ENCODE measurements at places on chromosomes 2 and 18.

- DNase-seq = peak; percentile 2
Measured at GRCh38 chr2:2057125-2057721, 273.9 kb downstream of the MYT1L start.

- no peak for DNase-seq
Measured at GRCh38 chr2:120077896-120078295, 65.0 kb downstream of the EPB41L5 start.

DNA sequence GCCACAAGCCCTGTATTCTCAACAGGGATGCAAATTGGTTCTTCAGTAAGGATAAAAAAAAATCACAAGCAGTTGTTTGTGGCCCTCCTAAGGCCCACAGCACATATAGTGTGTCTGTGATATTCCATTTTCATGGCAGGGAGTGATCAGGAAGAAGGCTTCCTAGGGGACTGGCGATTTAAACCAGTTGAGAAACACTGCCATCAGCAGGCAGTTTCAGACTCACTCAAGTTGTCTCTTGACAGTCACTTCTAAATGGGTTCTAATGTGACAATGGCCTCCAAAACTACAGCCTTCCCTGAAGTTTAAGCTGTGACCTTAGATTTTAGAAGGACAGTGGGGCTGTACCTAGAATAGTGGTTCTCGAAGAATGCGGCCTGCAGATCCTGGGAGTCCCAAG lies 6.0 kb downstream of the CIAO1 start:
- DNase-seq = no peak

DNA sequence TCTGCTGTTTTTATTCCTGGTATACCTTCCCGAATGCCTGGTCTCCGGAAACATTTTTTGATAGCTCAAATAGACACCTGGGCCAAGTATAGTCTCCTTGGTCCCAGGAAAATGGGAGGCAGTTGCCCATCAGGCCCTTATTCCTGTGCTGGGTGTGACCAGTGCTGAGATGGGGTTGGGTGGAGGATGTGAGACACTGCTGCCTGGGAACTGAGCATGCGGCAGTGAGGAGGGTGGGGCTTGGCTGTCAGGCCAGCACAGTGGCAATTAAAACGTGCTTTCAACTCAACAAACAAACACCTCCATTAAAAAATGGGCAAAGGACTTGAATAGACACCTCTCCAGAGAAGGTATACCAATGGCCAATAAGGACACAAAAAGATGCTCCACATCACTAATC lies 12.5 kb downstream of the KLHL29 start:
- DNase-seq = no peak

GRCh38 chr18:13501543-13501887 lies 224.8 kb downstream of the FAM210A start:
- DNase-seq = no peak

DNA sequence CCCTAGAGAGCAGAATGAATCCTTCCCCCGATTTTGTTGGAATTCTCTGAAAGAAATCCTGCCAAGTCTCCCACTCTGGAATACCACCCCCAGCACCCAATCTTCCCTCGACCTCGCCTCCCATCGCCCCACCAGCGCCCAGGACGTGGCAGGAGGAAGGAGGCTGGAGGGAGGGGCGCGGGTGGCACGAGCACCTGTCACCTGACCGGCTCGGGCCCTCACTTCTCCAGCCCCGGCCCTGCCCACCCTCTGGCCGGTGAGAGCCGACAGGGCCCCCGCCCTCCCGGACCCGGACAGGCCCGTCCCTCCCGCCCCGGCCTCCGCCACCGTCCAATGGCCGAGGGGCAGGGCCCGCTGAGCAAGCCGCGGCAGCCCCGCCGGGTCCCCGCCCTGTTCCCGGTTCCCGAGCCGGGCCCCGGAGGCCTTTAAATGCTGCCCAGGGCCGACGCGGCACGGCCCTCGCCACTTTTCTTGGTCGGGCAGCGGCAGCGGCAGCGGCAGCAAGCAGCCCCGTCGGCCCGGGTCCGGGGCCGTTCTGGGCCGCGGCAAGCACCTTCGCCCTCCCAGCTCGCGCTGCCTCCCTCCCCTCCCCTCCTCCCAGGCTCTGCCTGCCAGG lies at the start of gene LGALSL:
Gene LGALSL (plus strand): TSS at position 393 of the 616 bp plus-strand sequence. CDS start 384 bp downstream, outside the sequence.
- peak; percentile 68 for DNase-seq

DNA sequence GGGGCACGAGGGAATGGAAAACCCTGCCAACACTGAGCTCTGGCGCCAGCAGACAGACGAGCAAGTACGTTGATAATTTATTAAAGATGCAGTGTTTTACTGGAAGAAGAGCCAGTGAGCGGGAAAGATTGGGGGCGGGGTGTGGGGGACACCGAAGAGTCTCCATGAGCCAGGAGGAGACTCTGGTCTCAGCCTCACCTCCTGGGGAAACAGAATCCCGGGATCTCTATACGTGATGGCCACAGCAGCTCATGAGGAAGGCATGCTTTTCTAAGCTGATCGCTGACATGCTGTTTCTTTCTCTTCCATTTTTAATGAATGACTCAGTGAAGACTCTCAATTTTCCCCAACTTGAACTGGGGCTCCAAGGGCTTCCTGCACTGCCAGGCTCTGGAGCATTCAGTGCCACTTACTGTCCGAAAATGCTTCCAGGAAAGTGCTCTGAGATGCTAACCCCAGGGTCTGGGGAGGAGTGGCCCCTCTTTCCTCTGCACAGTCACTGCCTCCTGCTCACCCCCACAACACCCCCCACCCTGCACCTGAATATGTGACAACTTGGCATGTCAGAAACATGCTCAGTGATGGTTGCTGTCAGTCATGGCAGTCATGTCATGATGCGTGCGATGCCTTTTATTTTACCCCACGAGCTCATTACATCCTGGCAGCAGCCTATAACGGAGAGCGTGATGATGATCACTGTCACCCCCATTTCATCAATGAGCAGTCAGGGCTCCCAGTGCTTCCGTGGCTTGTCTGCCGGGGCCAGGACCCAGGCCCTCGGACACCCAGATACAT lies 164.2 kb upstream of the CAPN13 start:
- DNase-seq = no peak

GRCh38 chr2:201257381-201257955 lies 2.9 kb upstream of the CASP8 start:
- no peak for DNase-seq

GRCh38 chr2:213281156-213281555 lies 3.1 kb upstream of the SPAG16 start:
- no peak for DNase-seq

DNA sequence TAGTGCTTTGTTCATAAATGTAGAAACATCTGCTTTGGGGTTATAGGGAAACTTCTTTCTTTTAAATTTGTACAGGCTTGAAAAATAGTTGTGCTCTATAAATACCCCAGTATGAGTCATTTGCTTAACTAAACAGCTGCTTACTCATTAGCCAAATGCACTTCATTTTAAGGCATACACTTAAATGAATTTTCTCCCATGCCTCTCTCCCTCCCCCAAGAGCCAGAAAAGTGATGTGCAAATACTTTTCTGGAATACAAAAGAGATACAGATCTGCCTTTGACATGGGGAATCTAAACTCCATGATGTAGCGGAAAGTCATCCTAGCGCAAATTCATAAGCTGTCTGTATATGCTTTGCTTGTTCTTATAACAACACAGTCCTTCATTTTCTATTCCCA lies 469.4 kb downstream of the DLGAP1 start:
- DNase-seq = no peak

- DNase-seq = no peak
Measured at GRCh38 chr2:18891600-18892345, 302.4 kb upstream of the NT5C1B start.

DNA sequence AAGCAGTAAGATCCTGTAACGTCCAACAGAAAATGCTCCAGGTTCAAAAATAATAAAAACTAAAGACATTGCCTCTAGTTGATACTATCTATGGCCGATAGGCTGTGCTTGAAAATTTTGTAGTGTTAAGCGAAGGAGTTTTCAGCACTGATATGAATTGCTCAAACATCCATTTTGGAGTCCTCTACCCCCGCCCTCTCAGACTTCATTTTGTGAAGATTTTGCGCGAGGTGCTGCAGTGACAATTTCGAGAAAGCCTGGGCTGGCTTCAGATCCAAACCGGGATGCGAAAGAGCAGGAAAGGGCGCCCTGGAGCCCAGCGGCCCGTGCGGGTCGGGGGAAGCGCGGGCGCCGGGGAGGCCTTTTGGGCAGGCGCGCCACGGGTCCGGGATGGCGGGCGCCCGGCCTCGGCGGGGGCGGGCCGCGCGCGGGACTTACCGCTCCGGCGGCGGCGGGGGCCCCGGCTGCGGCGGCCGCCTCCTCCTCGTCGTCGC lies 1.8 kb downstream of the SP3 start:
- peak; percentile 81 for DNase-seq

- DNase-seq = no peak
Measured at GRCh38 chr2:118169359-118170005, 81.2 kb downstream of the INSIG2 start.

DNA sequence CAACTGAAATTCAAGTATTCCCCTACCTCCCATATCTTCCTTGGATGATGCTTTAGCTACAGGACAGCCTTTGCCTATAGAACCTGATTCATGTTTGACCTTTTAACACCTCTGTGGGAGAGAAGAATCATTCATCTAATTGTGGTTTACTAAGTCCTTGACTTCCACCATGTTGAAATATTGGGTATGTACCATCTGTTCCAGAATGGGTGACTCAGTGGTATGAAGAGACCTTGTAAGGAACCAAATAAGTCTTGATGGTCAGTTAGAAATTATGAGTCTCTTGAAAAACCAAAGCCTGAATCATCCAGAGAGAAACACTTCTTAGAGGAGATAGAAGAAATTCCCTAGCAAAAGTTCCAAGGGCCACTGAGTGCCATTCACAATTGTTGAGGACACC lies 27.5 kb downstream of the STAMBP start:
- DNase-seq = no peak

DNA sequence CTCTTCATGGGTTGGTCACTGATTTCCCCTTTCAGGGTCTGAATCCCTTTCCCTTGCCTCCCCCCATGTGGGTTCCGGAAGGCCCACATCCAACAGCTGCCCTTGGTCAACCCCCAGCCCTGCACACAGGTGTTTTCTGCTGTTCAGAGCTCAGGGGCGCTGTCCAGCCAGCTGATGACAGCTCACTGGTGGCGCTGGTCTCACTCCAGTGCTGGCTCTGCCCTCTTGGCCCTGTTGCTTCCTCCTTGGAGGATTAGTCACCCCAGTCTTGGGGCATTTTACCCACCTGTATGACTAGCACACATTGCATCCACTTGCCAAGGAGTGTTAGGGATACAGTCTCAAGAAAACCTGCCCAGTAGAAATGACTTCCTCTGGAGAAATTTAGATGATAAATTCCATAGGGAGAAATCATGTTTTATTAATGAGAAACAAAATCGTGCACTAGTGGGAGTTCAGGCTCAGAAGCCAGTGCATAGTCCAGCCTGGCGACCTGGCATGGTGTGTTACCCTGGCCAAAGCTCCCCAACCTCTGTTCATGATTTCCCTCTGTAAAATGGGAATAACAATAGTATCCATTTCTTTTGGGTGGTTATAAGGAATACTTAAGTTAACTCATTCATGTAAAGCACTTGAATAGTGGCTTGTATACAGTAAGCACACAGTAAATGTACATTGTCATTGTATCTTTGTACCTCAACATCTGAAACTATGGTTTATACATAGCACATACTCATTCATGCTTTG lies 21.6 kb downstream of the CRIM1 start:
- no peak for DNase-seq

DNA sequence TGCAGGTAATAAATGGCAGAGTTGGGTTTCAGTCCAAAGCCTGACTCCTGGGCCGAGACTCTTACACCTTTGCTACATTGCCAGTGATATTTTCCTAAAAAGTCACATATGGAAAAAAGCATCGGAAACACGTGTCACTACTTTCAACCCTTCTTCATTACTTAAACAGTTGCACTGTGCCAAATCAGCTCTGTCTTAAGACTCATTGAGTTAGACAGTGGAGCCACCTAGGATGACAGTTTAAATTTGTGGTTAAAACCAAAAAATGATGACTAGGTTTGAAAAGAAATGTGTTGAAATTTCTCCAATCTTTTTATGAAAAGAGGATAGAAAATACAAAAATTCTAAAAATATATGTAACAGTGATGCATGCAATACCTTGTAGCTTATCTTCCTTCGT lies 97.5 kb downstream of the TMEM247 start:
- no peak for DNase-seq

- DNase-seq = no peak
Measured at GRCh38 chr18:49999128-49999527, 185.8 kb upstream of the ACAA2 start.

DNA sequence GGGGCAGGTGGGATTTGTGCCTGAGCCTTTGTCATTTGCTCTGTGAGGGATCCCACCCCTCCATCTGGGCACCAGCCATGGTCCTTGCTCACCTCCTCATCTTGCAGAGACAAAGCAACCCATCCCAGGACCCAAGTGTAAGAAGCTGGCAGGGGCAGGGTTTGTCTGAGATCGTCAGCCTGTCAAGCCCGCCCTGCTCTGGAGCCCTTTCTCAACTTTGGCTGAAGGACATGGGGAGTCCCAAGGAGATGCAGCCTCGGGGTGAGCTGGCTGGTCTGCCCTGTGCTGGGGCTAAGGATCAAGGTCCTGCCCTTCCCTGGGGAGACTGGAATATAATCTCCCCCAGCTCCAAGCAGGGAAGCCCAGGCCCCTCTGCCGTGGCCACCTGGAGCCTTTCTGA lies 86.0 kb downstream of the CAPN13 start:
- DNase-seq = no peak

DNA sequence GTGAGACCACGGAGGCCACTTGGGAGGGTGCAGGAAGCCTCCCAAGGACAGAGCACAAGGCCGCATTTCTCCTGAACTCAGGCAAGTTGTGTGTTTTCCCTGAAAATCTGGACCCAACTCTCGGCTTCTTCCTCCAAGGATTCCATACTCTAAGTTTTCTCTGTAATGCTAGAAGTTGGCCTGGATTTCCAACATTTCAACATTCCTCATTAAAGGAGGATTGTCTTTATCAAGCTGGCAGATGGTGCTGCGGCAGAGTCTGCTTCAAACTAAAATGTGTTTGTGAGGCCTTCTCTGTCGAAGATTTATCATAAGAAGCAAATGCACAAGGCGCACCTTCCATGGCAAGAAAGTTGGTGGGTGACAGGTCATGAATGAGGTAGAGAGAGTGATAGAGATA lies 94.4 kb upstream of the SATB2 start:
- DNase-seq = no peak

GRCh38 chr2:45585267-45585861 lies 25.7 kb downstream of the SRBD1 start:
- DNase-seq = no peak

GRCh38 chr18:57749604-57749970 lies 53.5 kb downstream of the ATP8B1 start:
- no peak for DNase-seq

DNA sequence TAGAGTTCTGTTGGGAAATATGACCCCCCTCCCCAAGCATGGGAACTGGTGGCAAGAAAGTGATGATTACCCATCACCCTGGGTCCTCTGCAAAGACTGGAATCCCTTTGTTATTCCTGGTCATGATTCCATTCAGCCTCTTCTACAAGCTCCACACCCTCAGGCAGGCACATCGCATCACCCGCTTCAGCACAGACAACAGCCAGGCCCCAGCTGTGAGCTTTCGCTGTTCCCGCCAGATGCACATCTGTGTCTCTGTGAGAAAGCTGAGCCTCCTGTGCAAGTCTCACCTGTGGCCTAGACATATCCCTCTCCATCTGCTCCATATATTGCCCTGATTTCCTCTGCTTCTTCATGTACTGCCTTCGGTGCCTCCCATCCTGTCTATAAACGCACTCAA lies 368.0 kb upstream of the RAB6C start:
- no peak for DNase-seq

GRCh38 chr18:5518899-5519371 lies 24.9 kb downstream of the EPB41L3 start:
- DNase-seq = no peak
